ENCODE measurements at places on chromosomes 6 and 20.

DNA sequence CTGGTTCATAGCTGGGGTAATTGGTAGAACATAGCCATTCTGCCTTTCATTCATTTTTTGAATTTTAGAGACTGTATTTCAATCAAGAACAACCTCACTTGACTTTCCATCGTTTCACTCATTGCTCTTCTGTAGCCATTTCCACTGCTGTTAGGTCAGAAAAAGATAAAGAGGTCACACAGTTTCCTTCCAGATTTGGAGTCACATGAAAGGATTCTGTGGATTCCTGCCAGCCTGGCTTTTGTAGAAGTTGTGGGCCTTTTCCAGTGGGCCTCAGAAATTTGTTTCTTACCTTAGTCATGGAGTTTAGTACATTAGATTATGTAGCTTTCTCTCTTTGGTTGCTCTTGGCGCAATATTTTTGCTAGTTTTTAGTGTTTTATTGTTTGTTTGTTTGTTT lies 157.8 kb downstream of the SASH1 start:
- no peak for DNase-seq

DNA sequence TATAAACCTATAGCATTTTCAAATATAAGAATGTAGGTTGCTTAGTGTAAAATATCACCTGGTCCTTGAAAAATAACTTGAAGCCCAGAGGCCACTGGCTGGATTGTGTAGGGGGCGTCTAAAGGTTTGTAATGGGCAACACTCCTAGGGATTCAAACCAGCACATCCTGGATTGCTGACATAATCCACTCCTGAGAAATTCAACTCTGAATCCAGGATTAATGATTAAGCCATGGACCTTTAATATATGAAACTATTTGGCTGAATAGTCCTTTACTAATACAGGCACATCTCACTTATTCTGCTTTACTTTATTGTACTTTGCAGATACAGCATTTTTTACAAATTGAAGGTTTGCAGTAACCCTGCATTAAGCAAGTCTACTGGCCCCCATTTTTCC lies 160.8 kb downstream of the UBE3D start:
- DNase-seq: no peak

GRCh38 chr20:24702501-24703283 lies 233.3 kb downstream of the SYNDIG1 start:
- DNase-seq: no peak

- DNase-seq: no peak
These were observed 194.8 kb upstream of the PRSS16 start for GRCh38 chr6:27052731-27053082.

DNA sequence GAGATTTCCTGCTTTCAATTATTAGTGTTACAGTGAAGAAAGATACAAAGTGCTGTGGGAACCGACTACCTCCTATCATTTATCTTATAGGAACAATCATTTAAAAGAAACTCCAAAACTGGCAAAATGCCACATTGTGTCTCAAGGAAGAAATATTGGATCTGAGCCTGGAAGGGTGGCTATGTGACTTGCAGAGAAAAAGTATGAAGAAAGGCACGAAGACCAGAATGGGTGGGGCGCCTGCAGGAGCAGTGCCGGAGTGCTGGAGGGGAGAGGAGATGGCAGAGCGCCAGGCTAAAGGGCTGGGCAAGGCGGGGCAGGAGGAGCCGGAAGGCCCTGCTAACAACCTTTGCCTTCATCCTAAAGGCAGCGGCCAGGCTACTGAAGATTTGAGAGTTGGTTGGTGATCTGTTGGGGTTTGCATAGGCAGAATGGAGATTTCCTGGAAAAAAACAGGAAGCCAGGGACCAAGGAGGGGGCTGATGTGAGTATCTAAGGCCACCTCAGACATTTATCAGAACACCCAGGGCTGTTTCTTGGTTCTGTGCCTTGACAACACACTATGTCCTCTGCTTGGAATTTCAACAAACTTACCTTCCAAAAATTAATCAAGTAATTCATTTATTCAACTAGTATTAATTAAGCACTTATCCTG lies 125.6 kb downstream of the MAFB start:
- no peak for DNase-seq

DNA sequence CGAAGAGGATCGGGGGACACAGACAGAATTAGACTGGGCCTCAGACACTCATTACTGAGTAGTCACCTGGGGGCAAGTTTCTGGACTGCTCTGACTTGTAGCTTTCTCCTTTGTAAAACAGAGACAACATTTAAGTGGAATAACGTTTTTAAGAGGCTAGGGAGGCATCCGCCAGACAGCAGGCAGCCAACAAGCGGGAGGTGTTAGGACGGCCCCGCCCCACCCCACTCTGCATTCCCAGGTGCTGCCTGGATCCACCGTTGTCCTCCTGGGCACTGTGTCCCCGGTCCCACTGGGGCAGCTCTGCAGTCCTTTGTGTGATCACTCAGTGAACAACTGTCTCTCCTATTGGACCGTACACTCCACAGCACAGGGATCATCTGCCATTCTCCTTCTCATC lies 113.8 kb downstream of the IRF4 start:
- DNase-seq: no peak

DNA sequence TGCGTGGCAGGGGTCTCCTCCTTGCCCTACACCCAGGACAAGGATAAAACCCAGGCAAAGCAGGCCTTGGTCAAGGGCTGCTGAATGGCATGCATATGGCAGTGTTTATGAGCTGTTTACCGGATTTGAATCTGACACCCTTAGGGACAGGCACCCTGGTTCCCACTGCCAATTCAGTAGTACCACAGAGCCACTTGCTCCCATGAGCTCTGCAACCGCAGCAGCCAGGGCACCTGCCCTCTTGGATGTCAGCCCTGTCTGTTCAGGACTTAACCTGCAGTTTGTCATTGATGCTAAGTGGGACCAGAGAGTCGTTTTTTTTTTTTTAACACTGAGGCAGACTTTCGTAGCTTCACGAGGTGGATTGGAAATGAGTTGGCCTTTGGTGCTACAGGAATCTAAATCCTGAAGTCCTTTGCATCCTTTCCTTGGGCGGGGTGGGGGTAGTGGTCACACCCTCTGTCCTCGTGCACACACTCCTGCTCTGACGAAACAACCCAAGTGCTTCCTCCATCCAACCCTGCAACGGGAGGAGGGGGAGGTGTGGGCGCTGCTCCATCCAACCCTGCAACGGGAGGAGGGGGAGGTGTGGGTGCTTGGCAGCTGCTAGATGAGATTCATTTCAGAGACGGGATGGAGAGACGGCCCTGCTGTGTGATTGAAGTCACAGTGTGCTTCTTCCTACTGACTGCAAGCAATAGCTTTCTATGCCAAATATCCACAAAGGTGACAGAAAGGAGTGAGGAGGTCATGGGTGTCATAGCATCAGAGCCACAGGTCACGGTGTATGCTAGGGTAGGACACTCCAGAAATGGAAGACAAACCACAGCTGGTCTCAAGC lies 166.5 kb downstream of the SMOC2 start:
- no peak for DNase-seq

GRCh38 chr6:165245287-165245686 lies 64.1 kb downstream of the C6orf118 start:
- DNase-seq: no peak

- no peak for DNase-seq
These were observed 52.2 kb upstream of the PRL start for GRCh38 chr6:22349051-22349450.

- DNase-seq: no peak
These were observed 316.9 kb upstream of the RNF24 start for GRCh38 chr20:4332121-4332860.

DNA sequence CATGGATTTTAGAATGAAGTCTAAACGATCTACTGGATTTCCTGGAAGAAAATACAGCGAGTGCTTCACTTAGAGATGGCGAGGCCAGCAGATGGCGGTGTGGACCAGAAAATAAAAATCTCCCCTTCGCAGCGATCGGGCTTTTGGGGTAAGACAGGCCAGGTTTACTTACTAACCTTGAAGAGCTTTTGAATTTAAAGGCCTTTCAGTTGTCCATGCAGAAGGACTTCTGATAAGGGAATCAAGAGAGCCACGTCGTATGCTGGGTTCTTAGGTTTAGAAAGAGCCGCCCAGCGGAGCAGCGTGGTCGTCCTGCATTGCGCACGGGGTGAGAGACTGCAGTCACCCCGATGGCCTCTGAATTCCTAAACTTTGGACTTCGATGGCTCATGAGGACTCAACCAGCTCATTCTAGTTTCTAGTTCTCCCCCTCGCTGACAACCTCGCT lies 125.2 kb upstream of the RALGAPA2 start:
- DNase-seq: no peak

- DNase-seq: no peak
These were observed 51.3 kb downstream of the DAAM2 start for GRCh38 chr6:39843305-39844020.

DNA sequence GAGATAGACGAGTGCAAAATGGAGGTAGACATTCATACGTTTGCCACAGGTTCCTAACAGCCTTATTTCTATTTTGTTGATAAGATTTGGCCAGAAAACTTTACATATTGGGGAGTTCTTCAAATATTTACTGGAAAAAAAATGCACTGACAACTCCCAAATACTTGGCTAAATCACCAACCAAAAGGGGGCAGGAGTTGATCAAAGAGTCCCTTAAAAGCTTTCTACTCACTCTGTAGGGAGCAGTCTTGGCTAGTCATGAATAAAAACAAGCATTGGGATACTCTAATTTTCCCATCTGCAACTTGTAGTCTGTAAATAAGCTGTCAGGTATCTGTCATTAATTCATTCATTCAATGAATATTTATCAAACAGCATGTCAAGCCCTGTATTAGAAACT lies 18.4 kb downstream of the TENT5A start:
- no peak for DNase-seq

GRCh38 chr6:150541576-150541975 lies 58.1 kb upstream of the PLEKHG1 start:
- DNase-seq: no peak

GRCh38 chr6:49579649-49580048 lies 29.2 kb downstream of the C6orf141 start:
- DNase-seq: no peak

Data from GM12878 (cell line).